ENCODE measurements at places on chromosomes 2 and 18.

DNA sequence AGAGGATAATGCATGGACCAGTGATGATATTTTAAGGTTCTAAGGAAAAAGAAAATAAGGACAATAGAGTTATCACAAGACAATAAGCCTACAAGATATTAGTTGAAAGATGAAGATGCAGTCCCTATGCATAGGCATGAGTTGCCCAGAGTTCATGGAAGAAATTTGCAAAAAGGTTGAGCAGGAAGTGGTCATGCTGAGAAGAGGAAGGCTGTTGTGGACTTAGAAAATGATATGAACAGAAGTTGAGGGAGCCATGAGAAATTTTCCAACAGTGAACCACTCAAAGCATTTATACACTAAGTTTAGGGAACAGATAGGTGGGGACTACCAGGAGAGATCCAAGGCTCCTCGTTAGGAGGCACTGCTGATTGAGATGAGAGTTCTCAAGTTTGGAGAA lies 3.5 kb downstream of the OSBPL6 start:
- DNase-seq: no peak

DNA sequence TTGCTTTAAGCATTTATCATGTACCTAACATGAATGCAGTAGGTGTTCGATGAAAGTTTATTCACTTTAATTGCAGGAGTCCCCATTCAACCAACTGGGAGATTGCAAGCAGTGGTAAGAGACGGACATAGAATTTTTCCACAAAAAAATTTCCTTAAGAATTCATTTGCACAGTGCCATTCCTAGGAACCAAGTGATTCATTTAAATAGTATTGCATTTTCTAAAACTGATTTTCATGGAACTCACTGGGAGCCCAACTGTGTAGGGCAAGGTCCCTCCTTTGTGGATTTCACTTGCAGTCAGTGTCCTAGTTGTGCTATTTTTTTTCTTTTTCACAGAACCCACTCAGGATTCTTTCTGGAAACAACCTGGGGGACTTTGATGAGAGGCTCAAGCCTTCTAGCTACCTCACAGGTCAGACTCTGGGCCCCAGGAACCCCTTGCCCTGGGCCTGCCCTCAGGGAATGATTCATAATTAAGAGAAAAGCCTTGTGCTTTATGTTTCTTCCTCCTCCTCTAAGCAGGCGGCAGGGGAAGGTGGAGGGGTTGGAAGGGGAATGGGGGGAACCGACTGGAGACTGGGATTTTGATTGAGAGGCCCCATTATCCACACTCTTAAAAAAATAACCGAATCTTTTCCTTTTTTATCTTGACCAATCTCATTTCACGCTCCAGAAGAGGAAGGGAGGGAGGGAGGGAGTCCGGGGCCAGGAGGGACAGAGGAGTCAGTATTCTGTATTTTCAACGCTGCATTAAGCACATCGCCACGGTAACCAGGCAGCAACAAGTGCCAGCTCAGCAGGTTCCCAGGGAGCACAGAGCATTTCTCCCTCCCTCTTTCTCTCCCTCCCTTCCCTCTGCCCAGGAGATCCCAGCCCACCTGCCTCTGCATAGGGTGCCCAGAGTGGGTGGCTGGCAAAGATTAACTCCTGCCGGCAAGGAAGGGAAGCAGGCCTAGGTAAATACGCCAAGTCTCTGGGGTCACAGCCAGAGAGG lies 51.8 kb downstream of the PSD4 start:
- peak; percentile 79 for DNase-seq

DNA sequence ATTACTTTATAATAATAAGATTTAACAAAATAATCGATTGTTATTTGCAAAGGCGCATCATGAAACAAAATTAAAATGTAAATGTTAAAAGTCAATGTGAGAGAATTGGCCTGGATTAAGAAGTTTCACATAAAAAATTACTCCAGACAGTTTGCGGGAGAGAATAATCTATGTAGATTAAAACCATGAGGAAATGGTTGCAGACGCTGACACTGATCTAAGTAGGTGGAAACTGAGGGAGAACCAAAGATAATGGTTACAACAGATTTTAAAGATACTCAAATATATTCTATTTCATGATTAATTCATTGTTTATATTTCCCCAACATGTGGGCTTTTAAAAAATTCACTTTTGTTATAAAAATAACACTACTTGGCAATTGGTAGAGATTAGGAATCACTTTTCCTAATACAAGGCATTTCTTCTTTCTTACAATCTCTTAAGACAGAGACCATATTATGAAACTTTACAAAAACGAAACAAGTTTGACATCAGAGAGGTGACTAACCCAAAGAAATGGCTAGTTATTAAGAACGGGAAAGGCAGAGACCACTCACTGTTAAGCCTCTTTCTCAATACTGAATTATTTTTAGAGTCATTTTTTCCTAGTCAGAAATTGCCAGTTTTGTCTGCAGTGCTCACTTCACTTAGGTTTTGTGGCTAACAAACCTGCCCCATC lies 1.6 kb downstream of the KANSL1L start:
- peak; percentile 77 for DNase-seq

DNA sequence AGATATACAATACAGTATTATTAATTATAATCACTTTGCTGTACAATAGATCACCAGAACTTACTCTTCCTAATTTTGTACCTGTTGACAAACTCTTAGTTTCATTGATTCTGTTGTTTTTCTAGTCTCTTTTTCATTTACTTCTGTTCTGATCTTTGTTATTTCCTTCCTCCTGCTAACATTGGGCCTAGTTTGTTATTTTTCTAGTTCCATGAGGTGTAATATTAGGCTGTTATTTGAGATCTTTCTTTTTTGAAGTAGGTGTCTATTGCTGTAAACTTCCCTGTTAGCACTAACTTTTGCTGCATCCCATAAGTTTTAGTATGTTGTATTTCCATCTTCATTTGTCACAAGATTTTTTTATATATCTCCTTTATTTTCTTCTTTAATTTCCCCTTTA lies 55.1 kb downstream of the LIMS1 start:
- no peak for DNase-seq

DNA sequence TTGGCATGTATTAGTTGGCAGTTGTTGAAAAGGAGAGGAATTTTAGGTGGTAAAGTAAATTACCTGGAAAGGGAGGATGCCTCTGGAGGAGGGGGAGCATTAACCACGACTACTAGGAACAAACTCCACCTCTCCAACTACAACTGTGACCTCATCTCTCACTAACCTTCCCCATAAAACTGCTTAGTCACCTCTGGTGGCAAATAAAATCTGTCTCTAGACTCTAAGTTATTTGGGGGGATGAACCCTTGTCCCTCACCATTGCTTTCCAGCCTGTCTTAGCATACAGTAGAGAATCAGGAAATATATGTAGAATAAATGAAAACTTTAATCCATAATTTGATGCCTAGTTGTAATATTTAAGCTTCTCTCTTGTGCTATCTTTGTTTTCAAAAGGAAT lies 27.6 kb upstream of the MYO1B start:
- no peak for DNase-seq

DNA sequence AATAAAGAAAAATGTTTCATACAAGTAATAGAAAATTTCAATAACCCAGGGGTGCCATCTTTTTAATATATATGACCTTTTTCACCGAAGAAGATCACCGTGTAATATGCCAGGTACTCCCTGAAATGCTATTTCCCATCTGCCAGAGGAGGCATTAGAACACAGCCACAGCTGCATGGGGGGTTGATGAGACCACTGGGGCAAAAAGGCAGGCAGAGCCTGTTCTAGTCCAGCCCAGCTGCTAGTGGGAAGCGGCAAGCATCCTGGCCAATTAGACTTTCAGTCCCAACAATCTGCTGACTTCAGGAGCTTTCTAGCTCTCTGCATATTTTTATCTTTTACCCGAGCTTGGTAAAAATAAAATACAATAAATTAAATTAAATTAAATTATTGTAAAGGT lies 362.6 kb downstream of the RIT2 start:
- no peak for DNase-seq

- no peak for DNase-seq
These were observed 31.6 kb downstream of the SUCLG1 start for GRCh38 chr2:84427235-84428138.

Measured in muscle of leg (tissue), 16 donors.